Progenitor cell of endocrine pancreas (in vitro differentiated cells): ENCODE measurements at places on chromosomes 7 and 10.

DNA sequence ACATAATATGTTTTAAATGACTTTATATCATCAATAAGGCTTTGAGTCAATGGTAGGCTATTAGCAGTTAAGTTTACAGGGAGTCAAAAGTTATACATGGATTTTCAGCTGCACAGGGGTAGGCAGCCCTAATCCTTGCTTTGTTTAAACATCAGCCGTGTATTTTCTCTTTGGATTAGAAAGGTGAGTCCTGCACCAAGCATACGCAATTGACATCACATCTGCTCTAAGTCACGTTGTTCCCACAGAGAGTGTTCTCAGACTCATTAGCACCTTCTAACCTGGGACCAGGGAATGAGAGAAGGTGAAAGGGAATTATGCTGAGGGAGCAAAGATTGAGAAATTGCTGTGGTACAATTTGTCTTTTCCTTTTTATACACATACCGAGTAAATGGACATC is 148.6 kb upstream of the ZNF804B start:
- no peak for DNase-seq

DNA sequence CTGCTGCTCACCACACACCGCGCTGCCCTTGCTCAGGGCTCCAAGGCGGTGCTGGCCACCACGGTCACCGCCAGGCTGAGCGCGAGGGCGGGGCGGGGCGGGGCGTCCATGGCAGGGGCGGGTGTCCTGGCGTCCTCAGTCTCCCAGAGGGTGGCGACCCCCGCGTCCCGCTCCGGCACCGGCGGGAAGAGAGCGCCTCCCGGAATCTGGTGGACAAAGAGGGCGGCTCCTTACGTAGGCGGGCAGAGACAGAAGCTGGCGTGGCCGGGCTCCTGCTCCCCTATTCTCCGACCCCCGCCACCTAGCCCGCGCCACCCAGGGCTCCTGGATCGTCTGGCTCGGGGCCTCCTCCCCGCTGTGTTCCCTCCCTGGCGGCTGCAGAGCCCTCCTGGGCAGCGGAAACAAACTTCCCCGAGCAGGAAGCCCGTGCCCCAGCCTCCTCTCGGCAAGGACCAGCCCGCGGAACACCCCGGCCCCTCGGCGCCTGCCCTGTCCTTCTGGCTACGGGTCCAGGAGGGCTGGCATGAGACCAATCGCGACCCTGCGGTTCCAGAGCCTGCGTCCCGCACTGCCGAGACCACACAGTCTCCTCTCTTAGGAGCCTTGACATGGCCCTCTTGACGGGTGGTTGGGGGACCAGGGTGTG is 133.8 kb upstream of the ZNF92 start:
- peak; percentile 72 for DNase-seq

DNA sequence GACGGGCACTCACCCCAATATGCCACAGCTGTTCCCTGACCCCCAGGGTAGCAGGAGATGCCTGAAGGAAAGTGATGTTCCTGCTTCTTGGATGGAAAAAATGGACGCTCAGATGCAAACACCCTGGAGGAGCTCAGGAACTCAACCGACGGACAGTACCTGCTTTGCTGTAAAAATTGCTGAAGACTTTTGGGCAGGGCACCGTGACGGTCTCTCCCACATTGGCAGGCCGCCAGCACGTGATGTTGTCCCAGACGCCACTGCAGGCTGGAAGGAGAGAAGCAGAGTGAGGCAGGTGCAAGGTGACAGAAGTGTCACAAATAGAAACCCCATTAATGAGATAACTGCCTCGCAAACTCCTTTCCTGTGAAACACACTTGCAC is 35.0 kb downstream of the VIPR2 start:
- no peak for DNase-seq

GRCh38 chr10:94571528-94571927 is 25.9 kb downstream of the HELLS start:
- DNase-seq: no peak
